ENCODE measurements at places on chromosomes 2 and 18.

- no peak for DNase-seq
Measured at GRCh38 chr2:62187246-62187645, 8.7 kb upstream of the B3GNT2 start.

- DNase-seq = no peak
Measured at GRCh38 chr2:234275515-234275914, 221.4 kb downstream of the ARL4C start.

- DNase-seq = peak; percentile 75
Measured at GRCh38 chr2:239605976-239606375, 205.2 kb upstream of the HDAC4 start.

DNA sequence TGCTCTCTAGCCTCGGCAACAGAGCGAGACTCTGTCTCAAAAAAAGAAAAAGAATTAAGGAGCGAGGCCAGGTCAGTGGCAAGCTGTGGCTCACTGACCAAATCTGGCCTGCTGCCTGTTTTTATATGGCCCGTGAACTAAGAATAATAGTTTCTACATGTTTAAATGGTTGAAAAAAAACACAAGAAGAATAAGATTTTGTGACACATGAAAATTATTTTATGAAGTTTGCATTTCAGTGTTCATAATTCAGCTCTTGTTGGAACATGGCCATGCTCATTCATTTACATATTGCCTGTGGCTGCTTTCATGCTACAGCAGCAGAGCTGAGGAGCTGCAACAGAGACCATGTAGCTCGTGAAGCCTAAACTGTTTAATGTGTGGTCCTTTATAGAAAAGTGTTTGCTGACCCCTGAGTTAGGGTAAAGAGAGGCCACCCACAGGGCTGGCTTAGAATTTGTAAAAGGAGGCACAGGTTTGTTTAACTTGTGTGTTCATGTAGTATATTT lies 59.5 kb downstream of the MFSD6 start:
- no peak for DNase-seq

DNA sequence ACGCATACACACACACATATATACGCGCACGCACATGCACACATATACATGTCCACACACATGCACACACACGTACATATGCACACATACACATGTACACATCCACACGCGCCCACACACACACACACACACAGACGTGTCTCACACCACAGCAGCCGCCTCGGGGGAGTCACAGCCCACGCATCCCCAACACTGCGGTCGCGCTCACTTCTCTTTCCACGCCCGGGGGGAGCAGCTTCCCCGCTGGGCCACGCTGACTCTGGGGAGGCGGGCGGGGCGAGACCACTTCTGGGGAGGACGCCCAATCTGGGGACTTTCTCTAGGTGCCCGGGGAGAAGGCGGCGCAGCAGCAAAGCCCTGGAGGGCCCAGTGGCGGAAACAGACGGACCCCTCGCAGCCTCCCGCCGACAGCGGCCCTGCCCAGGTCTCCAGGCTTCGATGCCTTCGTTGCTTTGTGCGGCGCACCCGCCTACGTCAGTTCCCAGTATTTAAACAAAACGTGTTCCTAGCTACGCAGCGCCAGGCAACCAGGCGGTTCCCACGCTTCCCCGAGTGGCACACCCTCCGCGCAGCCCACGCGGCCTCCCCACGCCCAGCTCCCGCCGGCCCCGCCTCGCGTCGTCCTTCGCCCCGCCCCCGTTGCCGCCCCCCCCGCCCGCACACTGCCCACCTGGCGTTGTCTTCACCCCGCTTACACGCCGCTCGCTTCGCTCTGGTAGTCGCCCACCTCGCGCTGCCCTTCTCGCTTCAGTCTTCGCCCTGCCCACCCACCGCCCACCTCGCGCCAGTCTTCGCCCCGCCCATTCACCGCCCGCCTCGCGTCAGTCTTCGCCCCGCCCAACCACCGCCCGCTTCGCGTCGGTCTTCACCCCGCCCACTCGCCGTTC lies 810 bp upstream of the RBFA start:
- peak; percentile 75 for DNase-seq

- no peak for DNase-seq
Measured at GRCh38 chr2:10413991-10414451, 34.1 kb downstream of the ODC1 start.

DNA sequence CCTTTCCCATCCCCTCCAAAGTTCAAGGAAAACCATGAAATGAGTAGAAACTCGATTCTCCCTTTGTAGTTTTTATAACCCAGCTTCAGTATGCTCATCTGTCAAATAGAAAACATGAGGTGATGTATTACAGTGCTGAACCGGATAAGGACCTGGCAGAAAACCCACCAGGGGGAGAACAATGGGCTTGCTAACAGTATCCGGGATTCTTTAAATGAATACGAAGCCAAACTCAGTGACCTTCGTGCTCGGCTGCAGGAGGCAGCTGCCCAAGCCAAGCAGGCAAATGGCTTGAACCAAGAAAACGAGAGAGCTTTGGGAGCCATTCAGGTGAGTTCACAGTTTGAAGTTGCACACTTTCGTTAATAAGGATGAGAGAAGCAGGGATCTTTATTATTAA lies 113.6 kb upstream of the TTC39C start:
- no peak for DNase-seq

- DNase-seq = no peak
Measured at GRCh38 chr2:206084439-206084869, 1.5 kb downstream of the INO80D start.

- no peak for DNase-seq
Measured at GRCh38 chr18:28075501-28075900, 101.4 kb downstream of the CDH2 start.

- no peak for DNase-seq
Measured at GRCh38 chr2:176419591-176420071, 150.4 kb downstream of the MTX2 start.

DNA sequence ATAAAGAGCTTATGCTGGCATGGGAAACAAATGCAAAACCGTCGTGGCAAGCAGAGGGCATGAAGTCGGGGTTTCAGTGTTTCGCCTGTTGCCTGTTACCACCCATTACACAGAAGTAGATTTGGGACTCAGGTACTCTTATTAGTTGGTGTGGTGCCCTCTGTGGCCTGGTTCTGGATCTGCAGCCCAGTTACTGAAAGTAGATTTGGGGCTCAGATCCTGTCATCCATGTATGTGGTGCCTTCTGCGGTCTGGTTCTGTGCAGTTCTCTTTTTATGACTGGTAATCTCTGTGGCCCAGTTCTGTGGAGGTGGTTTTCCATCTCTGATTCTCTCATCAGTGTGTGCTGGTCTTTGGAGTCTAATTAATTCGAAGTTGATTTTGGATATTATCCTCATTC lies 45.2 kb downstream of the ADNP2 start:
- DNase-seq = no peak

- DNase-seq = no peak
Measured at GRCh38 chr2:27765621-27766286, 5.8 kb upstream of the MRPL33 start.

DNA sequence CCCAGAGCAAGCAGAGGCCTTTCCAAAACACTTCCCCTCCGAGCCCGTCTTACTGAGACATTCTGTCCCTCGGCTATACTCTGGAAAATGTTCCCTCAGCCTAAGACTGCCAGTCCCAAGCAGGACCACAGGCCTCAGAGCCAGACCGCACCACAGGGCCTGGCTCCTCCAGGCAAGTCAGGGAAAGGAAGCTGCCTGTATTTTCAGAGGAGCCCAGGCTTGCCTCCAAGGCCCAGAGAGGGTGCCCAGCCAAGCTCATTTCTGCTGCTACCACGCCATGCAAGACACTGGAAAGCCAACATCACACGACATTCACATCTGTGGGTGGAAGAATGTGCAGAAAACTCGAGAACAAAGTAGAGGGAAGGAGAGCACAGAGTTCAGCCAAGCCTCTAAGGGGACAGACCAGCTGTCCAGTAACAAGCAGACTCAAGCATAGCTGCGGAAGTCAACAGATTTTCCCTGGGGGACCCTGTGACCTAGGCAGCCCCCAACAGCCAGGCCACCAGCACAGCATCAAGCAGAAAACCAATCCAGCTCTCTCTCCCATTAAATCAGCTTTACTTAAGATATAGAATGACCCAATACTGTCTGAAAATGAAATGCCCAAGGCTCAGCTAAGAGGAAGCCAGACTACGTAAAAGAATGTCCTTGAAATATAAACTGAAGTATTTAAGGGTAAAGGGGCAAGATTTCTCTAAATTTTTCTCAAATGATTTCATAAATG lies 123.9 kb downstream of the ZFP36L2 start:
- no peak for DNase-seq

- no peak for DNase-seq
Measured at GRCh38 chr2:188039307-188039706, 252.4 kb upstream of the GULP1 start.

GRCh38 chr2:134391751-134392160 lies 137.9 kb downstream of the MGAT5 start:
- no peak for DNase-seq

DNA sequence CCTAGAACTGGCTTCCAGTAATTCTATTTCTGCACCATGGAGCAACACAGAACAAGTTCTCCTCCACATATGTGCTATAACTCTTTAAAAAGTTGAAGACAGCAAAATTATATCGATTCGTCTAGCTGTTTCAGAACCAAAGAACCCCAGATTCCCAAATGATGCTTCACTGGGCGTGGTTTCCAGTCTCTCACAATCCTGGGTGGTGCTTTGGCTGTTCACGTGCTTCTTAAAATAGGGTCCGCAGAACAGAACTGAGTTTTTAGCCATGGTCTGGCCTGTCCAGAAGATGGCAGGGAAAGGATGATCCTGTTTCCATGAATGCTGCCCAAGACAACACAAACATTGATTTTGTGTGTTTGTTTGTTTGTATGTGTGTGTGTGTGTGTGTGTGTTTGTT lies 37.6 kb upstream of the PARD3B start:
- DNase-seq = no peak

- DNase-seq = no peak
Measured at GRCh38 chr2:48541666-48542389, 11.9 kb downstream of the STON1 start.

- DNase-seq = no peak
Measured at GRCh38 chr2:20015482-20016083, 3.1 kb upstream of the MATN3 start.

- DNase-seq = no peak
Measured at GRCh38 chr18:3716116-3716660, 266.2 kb downstream of the TGIF1 start.

- no peak for DNase-seq
Measured at GRCh38 chr18:4276953-4277585, 178.0 kb downstream of the DLGAP1 start.

DNA sequence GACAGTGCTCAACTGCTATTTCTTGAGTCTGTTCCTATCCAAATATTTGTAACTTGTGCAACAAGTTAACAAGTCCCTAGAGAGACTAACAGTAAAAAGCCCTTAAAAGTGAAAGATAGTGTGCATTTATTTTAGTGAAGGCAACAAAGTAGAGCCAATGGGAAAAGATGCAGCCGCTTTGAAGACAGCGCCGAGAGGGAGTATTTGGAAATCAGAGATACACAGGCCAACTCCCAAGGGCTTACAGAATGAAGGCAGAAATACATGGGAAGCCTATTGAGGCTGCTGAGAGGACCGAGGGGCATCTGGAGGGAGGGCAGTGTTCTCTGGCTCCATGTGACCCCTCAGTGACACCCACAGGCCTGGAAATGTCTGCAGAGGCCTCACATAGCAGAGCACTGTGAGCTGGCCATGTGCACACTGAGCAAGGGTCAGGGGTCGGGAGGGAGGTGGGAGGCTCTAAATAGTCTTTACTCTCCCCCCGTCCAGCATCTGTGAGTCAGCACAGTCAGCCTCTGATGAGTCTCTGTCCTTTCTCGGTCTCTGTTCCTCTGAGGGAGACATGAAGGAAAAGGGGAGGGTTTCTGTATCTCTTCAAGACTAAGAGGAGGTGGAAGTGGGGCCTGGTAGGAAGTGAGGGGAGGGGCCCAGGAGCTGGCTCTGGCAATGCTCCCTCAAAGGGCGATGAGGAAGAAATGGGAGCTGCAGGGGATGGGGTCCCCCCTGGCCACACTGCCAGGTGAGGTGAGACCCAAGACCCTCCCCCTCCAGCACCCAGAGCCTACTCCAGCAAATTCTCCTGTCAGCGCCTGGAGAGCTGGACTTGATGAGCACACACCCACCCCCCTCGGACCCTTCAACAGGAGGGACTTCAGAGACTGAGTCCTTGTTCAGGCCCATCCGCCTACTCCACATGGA lies 133.6 kb downstream of the SP3 start:
- DNase-seq = no peak

- no peak for DNase-seq
Measured at GRCh38 chr18:13137670-13138419, 80.7 kb upstream of the LDLRAD4 start.

DNA sequence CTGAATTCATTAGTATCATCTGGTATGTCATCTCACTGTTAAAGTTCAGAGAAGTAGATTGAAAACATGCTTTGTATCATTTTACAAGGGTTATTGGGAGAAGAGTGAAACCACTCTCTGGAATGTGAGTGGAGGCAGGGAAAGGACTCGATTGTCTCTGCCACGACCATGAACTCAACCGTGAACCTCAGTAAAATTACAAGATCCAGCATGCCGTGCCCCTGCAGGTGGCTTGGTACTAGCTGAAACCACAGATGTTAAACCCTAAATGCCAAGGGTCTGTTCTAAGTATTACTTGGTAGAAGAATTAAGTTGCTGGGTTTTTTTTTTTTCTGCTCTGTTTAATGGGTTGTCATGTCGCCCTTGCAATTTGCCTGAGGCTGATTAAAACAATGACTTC lies 197.2 kb downstream of the MYO3B start:
- DNase-seq = no peak

- DNase-seq = no peak
Measured at GRCh38 chr2:138110453-138111083, 146.3 kb downstream of the HNMT start.

DNA sequence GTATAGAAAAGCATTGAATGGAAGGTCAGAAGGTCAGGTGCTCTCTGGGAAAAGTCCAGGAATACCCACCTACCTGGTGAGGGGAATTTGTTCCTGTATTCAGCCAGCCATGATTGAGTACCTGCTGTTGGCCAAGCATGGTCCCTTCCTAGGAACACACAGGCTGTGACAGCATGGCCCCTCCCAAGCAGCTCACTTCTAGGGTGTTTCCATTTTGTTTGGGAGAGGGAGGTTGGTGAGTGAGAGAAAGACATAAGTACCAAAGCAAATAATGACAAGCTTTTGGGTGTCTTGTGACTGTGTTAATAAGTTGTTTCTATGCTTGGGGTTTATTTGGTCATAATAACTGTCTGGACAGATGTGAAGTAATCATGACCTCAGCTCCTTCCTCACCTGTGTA lies 46.3 kb downstream of the CABLES1 start:
- no peak for DNase-seq

DNA sequence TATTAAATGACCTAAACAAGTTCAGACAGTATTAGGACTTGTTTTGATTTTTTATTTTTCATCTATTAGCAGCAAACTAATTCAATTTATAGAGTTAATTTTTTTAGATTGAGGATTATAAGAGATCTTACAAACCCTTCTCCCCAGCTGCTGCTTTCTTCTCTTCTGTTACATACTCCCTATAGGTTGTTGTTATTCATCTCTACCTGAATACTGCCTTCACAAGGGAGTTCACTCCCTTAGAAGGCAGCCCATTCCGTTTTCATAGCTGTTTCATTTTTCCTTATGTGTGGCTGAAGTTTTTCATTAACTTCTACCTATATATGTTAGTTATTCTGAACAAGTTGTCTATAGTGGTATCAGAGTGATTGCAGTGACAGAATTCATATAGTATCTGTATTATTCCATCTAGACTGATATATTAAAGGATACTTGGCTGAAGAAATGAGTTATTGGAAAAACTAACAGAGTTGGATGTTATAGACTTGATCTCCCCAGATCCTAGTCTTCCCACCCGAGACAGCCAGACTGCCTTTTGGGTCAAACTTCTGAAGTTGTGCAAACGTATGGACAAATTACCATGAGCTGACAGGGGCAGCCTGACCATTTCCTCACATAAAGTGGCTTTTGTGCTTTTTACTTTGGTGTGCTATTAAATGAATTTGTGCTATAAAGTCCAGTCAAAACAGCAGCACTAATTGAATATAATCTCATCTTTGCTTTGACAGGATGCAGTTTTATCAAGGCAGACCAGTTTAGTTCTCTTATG lies 8.7 kb downstream of the GLS start:
- no peak for DNase-seq
